ENCODE measurements at places on chromosomes 2 and 18.

GRCh38 chr2:100137318-100137717 is 5.1 kb downstream of the AFF3 start:
- DNase-seq: no peak

DNA sequence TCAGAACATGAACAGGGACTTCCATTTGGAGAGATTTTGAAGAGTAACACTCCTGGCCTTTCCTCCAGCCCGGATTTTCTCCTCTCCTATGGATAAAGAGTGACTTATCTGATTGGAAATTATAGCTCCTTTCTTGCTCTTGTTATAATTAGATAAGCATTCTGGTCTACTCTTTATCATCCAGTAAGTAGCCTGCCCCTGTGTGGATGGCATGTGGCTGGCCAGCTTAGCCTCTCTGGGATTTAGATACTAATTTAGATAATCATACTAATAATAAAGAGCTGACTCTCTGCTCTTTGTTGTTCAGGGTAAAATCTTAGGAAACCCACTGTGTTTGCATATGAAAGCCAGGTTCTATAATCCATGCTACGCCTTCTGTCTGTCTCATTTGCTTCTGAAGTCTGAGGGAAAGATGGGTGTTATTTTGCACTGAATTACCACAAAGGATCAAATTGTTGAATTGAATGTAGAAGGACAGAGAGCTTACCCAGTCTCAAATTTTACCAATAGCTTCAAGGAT is 438.8 kb downstream of the SPAG16 start:
- no peak for DNase-seq

DNA sequence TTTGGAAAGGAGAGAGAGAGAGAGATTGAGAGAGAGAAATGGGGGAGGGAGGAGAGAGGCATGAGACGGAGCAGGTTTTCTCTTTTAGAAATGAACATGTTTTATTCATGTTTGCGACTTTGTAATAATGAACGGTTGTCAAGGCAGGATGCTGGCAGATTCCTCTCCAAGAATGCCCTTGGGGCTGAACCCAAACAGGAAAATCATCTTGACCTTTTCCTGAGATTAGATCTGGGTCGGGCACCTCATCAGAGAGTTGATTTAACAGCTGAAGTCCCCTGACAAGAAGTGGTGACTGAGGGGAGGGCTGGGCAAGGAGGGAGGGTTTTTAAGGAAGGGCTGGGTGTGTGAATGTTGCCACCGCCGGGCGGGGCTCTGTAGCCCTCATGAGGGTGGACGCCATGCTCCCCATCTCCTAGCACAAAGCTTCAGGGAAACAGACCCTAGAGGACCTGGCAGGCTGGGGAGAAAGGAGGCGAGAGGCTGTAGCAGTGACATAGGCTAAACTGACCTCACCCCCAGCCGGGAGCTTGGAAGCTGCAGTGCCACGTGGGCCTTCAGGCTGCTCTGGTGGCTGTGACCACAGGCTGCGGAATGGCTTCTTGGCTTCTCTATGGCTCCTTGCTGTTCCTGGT is 60.0 kb downstream of the LIPG start:
- DNase-seq: no peak

DNA sequence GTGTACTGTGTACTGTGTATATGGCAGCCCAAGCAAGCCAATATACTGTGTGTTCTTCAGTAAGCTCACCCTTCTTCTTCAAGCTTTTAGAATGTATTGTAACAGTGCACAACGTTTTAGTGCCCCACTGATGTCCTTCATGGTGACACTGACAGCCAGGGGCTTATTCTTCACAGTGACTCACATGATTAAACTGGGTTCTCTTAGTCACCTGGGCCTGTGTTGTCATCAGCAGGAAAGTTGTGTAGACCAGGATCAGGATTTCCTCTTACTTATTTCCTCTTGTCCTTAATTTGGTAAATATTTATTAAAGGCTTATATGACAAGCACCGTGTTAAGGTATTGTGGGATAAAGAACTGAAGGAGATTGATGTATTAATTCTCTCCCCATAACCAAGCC is 67.9 kb upstream of the THOC1 start:
- no peak for DNase-seq

DNA sequence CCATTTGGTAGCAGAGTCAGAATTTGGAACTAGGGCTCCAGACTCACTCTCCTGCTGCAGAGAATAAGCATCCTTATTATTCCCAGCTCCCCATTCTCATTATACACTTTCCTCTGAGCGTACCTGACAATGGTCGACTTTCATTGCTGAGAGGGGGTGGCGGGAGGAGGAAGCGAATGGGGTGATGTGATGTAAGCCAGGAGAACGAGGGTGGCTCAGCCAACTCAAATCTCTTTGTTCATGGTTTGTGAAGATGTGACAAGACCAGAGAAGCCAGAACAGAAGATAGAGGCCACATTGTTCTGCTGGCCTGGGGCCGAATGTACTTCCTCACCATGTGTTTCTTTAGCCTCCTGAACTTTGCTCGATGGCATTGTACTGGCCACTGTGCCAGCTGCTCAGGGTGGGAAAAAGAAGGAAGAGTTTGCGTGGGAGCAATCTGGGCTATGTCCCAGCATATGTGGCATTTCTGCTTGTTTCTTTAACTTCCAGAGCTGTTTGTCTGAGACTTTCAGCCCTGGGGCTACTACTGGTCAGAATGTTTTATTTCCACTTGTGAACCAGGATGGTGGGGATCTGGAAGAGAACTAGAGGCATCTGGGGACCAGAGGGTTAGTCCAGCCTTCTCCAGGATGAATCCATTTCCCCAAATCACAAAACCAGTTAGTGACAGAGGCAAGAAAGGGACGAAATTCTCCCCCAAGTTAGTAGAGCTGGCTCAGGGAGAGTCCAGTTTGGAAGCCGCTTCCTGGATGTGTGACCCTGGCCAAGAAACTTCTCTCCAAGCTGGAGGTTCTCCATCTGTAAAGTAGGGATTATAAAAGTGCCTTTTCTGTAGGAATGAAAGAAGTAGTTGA is 62.6 kb downstream of the MOGAT1 start:
- DNase-seq: no peak

- DNase-seq: no peak
Observed at GRCh38 chr2:54669677-54670484, 53.6 kb upstream of the EML6 start.

Data from activated T-helper 9 cell treated with anti-CD3 and anti-CD28 coated beads, Interleukin-2, amount 50 U/mL, for 16 hours (primary cell).